Hepatic stellate cell (primary cell): ENCODE measurements at places on chromosomes 7 and 10.

GRCh38 chr10:45655219-45655618 is 17.4 kb downstream of the ZFAND4 start:
- no peak for DNase-seq

- no peak for DNase-seq
Observed at GRCh38 chr7:105625986-105626385, 44.7 kb upstream of the EFCAB10 start.

GRCh38 chr7:63233881-63234280 is 764.8 kb upstream of the ZNF722 start:
- DNase-seq, result no peak

GRCh38 chr10:87816898-87817608 is 973 bp downstream of the ATAD1 start:
- DNase-seq, result no peak

- DNase-seq, result peak; percentile 73
Observed at GRCh38 chr7:83468251-83468739, 180.6 kb downstream of the SEMA3E start.

GRCh38 chr10:104308439-104308903 is 29.8 kb downstream of the ITPRIP start:
- DNase-seq, result no peak

- no peak for DNase-seq
Observed at GRCh38 chr7:11373546-11374142, 400.0 kb downstream of the PHF14 start.
